ENCODE measurements at places on chromosomes 6 and 20. TPM values are rescaled to one million over a fixed set of nuclear protein-coding genes. Genes with fewer than 3 reads are reported as not detected.

DNA sequence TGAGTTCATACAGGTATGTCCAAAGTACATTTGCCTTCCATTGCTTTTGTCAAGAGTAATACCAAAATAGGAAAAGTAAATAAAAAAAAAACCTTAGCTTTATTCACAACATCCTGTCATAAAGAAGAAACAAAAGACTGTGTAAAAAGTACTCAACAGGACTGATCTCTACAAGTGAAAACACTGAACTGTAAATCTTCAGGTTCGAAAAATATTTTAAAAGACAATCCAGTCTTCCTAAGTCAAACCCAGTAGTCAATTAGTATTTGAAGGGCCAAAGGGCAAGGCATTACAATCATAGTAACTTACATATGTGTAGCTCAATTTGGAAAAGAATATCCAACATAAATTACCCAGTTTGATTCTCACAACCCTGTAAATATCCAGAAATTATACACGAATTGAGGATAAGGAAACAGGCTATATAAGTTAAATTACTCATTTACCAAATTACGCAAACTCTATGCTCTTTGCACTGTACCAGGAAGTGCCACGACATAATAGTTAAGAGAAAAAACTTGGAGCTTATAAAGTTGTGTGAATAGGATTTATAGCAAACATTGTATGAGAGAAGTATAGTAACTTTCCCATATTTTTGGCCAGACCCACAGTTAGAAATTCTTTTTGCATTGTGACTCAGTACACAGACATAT, 21.2 kb downstream of the PTPRK start:
- H3K36me3 ChIP-seq = no peaks in the 10 kb centered on the region
- peaks cover 22% of the 10 kb centered on the region for H3K4me1 ChIP-seq
- no peak for DNase-seq
- no peak overlapping the region for H3K4me3 ChIP-seq

DNA sequence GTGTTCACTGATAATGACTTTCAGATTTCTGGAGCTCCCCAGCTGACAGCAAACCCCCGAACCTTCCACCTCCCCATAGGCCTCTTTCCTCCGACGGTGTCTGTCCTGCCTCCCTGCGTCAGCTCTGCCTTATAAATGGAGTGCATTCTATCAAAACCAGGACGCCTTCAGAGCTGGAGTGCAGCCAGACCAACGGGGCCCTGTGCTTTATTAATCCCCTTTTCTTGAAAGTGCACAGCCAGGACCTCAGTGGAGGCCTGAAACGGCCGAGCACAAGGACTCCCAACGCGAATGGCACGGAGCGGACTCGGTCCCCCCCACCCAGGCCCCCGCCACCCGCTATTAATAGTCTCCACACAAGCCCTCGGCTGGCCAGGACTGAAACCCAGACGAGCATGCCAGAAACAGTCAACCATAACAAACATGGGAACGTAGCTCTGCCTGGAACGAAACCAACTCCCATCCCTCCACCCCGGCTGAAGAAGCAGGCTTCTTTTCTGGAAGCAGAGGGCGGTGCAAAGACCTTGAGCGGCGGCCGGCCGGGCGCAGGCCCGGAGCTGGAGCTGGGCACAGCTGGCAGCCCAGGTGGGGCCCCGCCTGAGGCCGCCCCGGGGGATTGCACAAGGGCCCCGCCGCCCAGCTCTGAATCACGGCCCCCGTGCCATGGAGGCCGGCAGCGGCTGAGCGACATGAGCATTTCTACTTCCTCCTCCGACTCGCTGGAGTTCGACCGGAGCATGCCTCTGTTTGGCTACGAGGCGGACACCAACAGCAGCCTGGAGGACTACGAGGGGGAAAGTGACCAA, 42.3 kb upstream of the NAA20 start:
- no peak for DNase-seq
- peak overlapping the region; percentile 61 for H3K4me3 ChIP-seq
- H3K4me1 ChIP-seq = peaks cover 35% of the 10 kb centered on the region
- H3K27ac ChIP-seq = peak overlapping the region; percentile 97
- peaks cover 38% of the 10 kb centered on the region for H3K36me3 ChIP-seq
- H3K27me3 ChIP-seq = no peaks in the 10 kb centered on the region

DNA sequence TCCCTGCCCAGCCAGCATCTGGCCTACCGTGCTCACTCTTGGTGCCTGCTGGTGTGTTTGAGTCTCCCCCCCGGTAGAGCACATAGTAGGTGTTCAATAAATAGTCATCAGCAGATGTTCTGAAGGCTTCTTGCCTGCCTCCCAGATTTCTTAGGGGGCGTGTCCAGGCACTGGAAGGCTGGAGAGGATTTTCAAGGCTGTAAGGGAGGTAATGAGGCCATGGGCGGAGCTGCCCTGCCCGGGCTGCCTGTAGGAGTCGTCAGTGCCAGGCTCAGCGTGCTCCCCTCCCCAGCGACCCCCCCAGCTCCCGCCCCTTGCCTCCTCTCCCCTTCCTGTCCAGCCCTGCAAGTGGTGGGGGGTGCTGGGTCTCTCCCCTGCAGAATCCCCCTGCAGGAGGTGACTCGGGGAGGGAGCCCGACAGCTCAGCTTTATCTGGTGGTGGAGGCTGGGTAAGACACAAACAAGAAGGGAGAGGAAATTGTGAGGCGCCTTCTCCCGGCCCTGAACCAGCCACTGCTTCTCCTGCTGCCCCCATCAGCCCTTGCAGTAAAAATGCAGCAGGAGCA, 55.9 kb downstream of the BCAS4 start:
- no peaks in the 10 kb centered on the region for H3K27me3 ChIP-seq
- H3K4me3 ChIP-seq = no peak overlapping the region
- no peaks in the 10 kb centered on the region for H3K36me3 ChIP-seq
- DNase-seq = no peak
- peaks cover 25% of the 10 kb centered on the region for H3K4me1 ChIP-seq

- peaks cover 95% of the 10 kb centered on the region for H3K36me3 ChIP-seq
- no peaks in the 10 kb centered on the region for H3K27me3 ChIP-seq
- no peak overlapping the region for H3K27ac ChIP-seq
- no peaks in the 10 kb centered on the region for H3K4me1 ChIP-seq
- H3K4me3 ChIP-seq = no peak overlapping the region
Measured at GRCh38 chr20:32839982-32840285, 18.8 kb upstream of the EFCAB8 start.

DNA sequence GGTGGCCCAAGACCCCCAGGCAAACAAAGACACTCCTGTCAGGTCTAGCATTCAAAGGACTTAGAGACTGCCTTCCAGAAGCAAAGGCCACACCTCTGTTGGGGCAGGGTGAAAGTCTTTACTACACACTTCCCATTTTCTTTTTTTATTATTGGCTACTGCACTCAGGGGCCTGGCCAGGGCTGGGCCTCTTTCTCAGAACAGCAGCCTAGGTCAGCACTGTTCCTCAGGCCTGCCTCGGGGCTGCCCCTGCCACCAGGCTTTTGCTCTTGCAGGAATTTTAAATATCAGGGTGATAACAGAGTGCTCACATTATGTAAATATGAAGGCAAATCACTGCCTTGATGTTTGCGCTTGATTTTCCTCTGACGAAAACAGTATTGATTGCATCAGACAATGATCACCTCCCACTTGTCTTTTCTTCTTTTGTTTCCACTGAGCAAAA, 18.5 kb downstream of the GSTA4 start:
- no peak overlapping the region for H3K4me3 ChIP-seq
- H3K27me3 ChIP-seq = no peaks in the 10 kb centered on the region
- no peak for DNase-seq
- H3K36me3 ChIP-seq = peaks cover 11% of the 10 kb centered on the region
- no peak overlapping the region for H3K27ac ChIP-seq

DIDO1 gene
- 27.6 TPM for total RNA-seq

KPNA5 gene
- 2.2 TPM for total RNA-seq

Measured in esophagus squamous epithelium (tissue), 5 donors.